ENCODE measurements at places on chromosomes 4 and X.

GRCh38 chrX:70423936-70424675 lies 992 bp downstream of the GDPD2 start:
- DNase-seq: no peak

DNA sequence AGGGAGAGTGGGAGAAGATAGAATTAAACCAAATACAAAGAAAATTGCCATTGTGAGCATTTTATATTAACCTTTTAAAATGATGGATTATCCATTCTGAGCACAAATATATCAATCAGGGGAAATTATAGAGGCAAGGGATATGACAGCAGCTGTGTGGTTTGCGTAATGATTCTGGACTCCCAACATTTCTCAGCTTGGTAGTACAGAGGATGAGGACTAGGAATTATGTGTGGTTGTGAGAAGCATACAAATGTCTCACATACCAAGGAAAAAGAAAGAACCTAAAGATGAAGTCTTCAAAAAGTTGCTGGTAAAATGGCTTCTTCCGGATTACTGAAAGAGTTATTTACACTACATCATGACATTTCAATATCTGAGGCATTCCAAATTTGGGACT lies 674.6 kb upstream of the NR3C2 start:
- no peak for DNase-seq

DNA sequence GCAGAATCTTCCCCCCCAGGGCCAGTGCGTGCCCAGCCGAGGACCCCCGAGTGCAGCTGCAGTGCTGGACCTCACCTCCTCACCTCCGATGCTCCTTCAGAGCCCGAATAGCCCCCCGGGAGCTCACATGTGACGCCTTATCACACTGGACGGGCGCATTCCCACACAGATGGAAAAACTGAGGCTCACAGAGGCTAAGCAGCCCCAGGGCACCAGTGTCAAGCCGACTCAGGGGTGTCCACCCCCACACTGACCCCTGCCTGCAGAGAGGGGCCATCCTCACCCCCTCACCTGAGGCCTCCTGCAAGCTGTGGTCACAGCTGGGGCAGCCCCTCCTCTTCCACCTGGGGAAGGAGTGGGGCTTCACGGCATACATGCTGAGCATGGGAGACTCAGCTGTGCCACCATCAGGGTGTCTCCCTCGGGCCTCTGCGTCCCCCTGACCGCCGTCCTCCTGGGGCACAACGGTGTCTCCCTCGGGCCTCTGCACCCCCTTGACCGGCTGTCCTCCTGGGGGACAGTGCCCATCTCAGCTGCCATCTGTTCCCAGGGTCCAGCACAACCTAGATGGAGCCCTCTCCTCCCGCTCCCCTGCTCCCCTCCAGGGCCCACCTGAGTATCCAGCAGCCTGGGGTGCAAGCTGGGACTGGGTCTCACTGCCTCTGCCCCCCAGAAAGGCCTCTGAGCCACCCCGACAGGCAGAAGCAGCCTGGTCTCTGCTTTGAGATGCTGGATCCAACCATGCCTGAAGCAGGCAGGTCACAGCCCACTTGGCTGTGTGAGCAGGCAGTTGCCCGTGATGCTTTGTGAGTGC lies 85.3 kb upstream of the NKX1-1 start:
- DNase-seq: no peak

DNA sequence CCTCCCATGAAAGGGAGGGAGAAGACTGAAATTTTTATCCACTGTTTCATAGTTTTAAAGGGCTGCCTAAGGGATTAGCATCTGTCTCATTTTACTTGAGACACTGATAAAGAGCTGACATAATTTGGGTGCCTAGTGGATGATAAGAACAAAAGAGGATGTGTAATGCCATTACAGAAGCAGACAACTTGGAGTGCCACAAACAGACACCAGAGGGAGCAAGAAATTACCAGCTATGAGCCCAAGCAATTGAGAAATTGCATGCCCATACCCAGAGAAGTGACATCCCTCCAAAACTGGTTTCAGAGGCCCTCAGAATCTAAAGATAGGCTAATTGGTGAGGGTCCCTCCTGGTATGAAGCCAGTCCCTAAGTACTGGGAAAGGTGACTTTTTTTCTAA lies 38.5 kb upstream of the POU3F4 start:
- no peak for DNase-seq

GRCh38 chr4:54550395-54551171 lies 107.2 kb upstream of the KIT start:
- DNase-seq: no peak

GRCh38 chr4:9704551-9705332 lies 76.7 kb upstream of the DRD5 start:
- no peak for DNase-seq

DNA sequence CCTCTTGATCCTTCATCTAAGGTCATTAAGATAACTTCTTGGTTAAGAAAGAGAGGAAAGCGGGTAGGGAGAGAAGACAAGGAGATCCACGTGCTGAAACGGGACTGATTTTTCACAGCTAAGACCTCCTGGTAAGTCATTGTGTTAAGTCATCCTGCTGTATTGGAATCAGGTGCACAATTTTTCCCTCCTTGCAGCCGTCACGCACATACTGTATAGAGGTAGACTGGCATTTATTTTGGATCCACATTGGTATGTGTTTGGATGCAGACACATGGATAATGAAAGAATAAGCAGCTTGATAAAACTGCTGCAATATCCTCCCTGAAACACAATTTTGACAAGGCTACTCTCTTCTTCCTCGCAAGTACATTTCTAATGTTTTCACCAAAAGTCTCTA lies 60.1 kb upstream of the NAP1L5 start:
- no peak for DNase-seq

DNA sequence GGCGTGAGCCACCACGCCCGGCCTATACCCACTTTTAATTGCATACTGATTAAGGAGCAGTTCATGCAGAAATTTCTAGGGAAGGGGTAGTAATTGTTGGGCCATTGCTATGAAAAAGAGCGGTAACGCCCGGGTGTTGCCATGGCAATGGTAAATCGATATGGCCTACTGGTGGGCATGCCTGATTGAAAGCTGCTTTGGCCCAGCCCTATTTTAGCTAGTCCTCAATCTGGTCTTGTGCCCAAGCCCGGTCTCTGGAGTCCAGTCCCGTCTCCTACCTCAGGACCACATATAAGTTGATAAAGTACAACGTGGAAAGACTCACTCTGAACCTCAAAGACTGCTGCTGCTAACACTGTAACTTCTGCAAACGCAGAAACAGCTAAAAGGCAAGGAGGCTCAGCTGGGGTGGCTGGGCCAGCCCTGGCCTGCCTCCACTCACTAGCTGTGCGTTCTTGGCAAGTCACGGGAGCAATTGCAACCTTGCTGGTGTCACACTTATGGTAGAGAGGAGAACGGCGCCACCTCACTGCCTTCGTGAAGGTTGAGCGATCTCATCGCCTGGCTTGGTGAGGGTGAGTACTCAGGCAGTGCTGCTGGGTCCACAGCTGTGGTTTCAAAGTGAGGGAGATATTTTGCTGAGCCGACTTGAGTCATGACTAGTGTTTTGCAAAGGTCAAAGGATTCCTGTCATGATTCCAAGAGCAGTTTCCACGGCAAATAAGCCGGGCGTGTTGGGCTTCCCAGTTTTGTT lies 57.0 kb upstream of the GRPEL1 start:
- no peak for DNase-seq

DNA sequence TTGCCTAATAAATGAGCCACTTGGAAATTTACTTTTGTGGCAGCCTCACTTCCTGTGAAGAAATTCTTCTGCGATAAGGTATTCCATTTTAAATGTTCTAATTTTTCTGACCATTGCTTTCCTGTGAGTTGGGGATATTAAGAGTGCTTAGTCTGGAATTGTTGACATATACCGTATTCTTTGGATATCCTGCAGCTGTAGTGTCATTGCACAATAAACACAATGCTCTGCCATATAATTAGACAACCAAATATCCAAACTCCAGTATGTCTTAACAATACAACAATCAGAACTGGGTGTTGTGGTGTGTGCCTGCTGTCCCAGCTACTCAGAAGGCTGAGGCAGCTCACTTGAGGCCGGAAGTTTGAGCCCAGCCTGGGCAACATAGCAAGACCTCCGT lies 99.4 kb downstream of the LUZP4 start:
- DNase-seq: no peak

GRCh38 chrX:154980330-154981115 lies 42.0 kb downstream of the F8 start:
- DNase-seq: peak; percentile 37

- no peak for DNase-seq
Measured at GRCh38 chrX:40266490-40267333, 169.0 kb upstream of the BCOR start.

GRCh38 chrX:22665818-22666217 lies 333.9 kb upstream of the DDX53 start:
- no peak for DNase-seq

DNA sequence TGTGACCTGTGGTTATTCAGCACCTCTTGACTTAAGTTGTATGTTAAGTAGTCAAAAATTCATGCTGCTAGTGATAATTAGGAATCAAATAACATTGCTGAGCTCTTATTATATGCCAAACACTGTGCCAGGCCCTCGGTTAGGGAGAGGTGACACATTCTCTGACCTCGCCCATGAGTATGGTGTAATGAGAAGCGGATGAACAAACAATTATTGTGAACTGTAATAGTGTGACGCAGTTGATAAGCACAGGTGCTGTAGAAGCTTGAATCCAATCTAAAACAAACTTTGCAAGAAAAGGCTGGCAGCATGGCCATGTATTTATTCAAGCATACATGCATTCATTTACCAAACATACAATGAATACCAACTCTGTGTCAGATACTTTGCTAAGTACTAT lies 303.5 kb upstream of the HS3ST1 start:
- no peak for DNase-seq

GRCh38 chr4:102139932-102140331 lies 205.3 kb downstream of the SLC39A8 start:
- no peak for DNase-seq

GRCh38 chr4:8308856-8309771 lies 39.6 kb downstream of the HTRA3 start:
- no peak for DNase-seq

GRCh38 chrX:63275127-63275526 lies 76.0 kb downstream of the SPIN4 start:
- no peak for DNase-seq

DNA sequence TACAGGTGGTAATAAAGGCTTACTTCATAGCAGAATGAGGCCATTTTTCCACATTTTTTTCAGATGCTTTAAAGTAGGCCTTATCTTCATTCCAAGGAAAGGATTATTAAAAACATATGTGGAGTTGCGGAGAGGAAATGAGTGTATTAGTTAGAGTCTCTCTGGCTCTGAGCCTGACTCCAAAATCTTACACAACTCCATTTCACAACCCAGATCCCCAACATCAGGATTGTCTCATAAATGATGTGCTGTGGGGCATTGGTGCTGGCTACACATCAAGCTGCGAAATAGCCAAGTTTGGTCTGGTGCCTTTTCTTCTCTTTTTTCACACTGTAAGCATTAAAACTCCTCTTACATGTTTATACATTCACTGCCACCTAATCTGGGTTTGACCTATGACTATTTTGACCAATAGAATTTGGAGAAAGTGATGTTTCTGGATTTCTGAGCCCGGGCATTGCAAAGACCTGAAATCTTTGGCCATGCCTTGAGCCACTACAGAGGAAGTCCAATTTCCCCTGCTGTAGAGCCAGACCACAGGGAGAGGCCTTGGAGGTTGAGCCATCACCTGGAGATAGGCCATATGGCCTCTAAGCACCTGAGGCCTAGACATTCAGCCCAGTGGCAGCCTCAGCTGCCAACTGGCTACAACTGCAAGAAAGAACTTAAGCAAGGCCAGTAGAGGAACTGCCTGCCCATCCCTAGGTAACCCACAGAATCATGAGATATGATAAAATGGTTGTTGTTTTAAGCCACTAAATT lies 16.7 kb upstream of the SOD3 start:
- DNase-seq: no peak

DNA sequence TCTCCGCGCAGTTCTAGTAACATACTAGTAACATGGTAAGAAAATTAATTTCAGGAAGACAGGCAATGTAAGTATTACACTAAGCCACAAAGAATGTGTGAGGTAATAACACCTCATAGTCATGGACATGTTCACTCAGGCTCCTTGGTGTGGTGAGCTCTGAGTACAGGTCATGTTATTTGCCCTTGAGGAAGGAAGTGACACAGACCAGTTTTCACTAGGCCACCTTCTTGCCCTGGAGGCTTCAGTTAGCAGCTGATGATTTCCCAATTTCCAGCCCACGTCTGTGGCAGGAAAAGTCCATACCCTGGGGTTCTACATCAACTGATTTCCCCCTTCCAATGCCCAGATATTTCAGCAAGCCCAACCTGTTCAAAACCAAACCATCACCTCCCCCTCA lies 6.7 kb downstream of the APOO start:
- no peak for DNase-seq

- no peak for DNase-seq
Measured at GRCh38 chr4:127975121-127975770, 10.0 kb downstream of the ABHD18 start.

DNA sequence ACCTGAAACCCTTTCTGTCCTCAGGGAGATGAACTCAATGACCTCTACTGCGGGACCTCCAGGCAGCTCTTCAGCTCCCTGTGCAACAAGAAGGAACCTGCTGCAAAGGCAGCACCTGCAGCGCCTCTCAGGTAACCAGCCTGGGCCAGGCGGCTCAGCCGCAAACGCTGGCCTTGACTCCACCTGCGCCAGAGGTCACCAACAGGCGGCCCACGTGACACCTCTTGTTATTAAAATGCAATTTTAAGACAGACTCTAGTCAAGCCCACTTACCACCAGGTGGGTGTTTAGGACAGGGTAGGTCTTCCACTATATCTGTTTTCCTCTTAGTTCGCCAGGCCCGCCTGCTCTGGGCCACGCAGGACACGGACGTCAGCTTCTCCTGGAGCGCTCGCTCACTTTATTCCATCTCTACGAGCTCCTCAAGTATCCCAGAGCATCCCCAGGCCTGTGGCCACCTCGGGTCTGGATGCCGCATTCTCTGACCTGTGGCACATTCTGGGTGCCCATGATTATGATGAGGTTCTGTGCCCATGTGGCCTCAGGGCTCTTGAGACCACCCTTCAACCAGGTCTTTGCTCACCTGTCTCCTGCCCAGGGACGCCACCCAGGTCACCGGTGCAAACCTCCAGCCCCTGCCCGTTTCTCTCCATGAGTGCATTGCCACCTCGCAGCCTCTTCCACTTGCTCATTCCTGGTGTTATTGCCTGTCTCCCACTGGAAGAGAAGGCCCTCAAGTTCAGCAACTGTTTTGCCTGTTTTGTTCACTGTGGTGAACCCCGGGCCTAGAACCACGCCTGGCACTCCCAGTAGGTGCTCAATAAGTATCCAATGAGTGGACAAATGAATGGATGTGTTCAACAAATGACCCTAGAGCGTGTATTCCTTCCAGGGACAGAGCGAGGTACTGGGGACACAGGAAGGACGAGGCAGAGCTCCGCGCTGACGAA lies 32.8 kb upstream of the JAKMIP1 start:
- no peak for DNase-seq

- no peak for DNase-seq
Measured at GRCh38 chr4:156294577-156294976, 340.9 kb upstream of the CTSO start.

GRCh38 chr4:123874063-123874462 lies 477.5 kb downstream of the SPRY1 start:
- no peak for DNase-seq

GRCh38 chrX:23952984-23953907 lies 45.4 kb downstream of the CXorf58 start:
- DNase-seq: no peak

- DNase-seq: no peak
Measured at GRCh38 chr4:123110685-123111084, 188.3 kb upstream of the NUDT6 start.

GRCh38 chrX:28329156-28329555 lies 258.1 kb upstream of the IL1RAPL1 start:
- DNase-seq: no peak

GRCh38 chr4:28402751-28403150 lies 1542.1 kb downstream of the STIM2 start:
- no peak for DNase-seq

- DNase-seq: no peak
Measured at GRCh38 chr4:141275834-141276233, 55.1 kb downstream of the ZNF330 start.
